ENCODE measurements at places on chromosomes 7 and 10.
A peak's percentile ranks its signal among the peaks of the same experiment; 100 is the strongest.

- no peak for DNase-seq
Observed at GRCh38 chr10:19290770-19291169, 242.2 kb downstream of the MALRD1 start.

GRCh38 chr7:155741082-155741481 is 71.2 kb downstream of the SHH start:
- no peak for DNase-seq

- no peak for DNase-seq
Observed at GRCh38 chr7:151876899-151877777, at the start of gene PRKAG2. Gene PRKAG2, minus strand, starts transcription at chr7:151877115. Its CDS starts 495 bp downstream, at chr7:151876620.

DNA sequence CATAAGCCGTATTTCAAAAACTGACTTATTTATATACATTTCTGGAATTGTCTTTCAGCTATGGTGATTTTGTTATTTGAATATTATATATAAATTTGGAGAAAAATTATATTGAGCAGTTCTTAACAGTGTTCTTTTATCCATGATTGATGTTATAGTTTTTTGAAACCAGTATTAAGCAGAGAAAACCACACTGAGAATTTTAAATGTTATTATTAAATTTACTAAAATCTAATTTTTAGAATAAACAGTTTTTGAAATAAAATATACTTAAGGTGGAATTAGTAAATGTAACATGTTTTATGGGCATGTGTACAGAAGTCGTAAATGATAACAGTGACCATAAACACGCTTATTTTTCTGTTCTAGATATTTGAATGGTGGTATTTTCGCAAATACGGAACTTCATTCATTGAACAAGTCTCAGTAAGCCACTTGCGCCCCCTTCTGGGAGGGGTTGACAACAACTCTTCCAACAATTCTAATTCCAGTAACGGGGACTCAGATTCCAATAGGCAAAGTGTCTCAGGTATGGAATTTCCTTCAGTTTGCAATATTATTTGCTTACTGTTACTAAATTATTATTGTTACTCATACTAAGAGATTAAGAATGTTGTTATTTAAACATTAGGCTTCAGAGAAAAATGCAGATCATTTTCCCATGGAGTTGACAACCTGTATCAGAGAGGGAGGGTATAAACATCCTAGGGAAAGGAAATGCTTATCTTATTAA is 166.1 kb downstream of the ST7 start:
- peak; percentile 69 for DNase-seq

- no peak for DNase-seq
Observed at GRCh38 chr7:148782757-148783456, 84.2 kb downstream of the CUL1 start.

DNA sequence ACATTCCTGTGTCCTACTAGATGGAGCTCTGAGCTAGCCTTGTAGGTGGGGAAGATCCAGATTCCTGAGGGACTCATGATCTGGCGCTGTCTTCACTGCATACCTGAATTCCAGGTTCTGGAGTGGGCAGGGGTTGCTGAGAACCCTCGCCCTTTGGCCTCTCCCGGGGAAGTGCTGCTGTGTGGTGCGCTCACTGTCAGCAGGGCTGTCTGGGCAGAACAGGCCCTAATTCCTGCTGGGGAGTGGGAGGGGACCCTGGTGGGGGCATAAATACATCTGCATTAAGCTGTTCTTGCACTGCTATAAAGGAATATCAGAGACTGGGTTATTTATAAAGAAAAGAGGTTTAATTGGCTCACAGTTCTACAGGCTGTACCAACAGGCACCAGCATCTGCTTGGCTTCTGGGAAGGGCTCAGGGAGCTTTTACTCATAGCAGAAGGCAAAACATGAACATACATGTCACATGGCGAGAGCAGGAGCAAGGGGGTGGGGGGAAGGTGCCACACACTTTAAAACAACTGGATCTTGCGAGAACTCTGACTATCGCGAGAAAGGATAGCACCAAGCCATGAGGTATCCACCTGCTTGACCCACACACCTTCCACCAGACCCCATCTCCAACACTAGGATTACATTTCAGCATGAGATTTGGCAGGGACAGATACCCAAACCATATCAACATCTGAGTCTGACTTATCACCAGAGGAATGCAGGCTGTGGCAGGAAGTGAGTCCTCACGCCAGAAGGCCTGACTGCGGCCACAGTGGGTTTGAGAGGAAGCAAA is 115.0 kb downstream of the ADCY1 start:
- DNase-seq = no peak

DNA sequence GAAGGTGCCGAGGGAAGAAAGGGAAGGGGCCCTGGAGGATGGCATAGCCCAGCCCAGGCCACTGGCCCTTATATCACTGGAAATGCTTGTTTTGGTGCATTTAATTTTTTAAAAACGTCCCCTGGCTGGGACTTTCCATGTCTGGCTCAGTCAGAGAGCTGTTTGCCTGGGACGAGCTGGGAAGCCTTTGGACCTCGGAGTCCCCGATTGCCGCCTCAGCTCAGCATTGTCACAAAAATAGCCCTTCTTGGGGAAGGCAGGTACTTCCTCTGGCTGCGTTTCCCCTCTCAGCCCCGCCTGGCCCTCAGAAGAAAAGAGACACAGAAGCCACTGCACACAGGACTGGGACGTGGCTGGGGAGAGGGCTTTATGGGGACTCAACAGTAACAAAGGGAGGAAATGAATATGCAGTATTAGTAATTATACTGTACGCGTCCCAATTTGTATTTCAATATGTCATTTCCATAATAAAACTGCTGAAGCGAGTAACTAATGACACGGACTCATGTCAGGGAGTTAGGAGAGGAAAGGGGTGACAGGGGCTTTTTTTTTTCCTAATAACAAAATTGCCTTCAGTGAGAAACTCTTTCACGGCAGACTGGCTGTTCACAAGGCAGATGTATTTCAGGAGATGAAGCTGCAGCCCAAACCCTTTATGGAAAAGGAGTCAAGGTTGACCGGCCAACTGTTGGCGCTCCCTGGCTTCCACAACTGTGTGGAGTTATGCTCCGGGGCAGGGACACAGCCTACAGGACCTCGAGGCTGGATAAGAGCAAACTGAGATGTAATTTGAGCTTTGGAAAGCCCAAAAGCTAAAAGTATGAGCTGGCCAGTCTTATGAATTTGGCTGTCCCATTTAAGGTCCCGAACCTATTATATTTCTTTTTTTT is 31.0 kb upstream of the MXI1 start:
- no peak for DNase-seq

DNA sequence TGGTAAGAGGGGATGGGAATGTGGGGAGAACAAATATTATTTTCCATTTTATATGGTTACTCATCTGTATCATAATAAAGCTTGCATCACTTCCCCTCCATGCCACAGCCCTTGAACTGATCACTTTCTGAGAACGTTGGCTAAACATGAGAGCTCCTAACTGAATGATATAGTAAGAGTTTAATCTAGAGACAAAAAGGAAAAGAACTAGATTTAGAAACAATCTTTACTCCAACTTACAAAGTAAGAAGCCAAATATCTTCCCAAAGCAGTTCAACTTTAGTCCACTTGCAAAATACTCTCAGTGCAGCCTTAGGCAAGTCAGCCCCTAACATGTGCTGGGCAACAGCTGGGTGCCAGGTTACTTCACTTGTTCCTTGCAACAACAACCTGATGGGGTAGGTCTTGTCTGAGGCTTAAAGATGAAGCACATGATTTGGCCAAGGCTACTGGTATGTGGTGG is 20.3 kb downstream of the SMURF1 start:
- no peak for DNase-seq

GRCh38 chr7:77537778-77538280 is 734 bp downstream of the PTPN12 start:
- no peak for DNase-seq

DNA sequence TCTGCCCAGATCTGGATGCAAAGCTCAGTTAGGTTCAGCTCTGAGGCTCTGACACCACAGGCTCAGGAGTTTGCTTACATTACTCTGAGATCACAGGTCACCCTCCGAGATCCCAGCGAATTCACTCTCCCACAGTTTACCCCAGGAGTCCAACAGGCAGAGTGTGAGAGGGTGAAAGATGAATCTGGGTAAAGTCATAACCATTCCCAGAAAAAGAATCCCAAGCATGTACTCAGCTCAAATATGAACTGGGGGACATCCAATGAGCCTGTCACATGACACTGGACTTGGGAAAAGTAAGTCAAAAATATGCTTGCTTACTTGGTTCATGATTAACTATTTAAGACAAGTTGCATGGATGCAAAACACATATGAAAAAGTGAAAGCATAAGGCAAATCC is 110.3 kb upstream of the ARID5B start:
- DNase-seq = no peak

GRCh38 chr10:24894728-24895127 is 57.7 kb downstream of the PRTFDC1 start:
- no peak for DNase-seq

DNA sequence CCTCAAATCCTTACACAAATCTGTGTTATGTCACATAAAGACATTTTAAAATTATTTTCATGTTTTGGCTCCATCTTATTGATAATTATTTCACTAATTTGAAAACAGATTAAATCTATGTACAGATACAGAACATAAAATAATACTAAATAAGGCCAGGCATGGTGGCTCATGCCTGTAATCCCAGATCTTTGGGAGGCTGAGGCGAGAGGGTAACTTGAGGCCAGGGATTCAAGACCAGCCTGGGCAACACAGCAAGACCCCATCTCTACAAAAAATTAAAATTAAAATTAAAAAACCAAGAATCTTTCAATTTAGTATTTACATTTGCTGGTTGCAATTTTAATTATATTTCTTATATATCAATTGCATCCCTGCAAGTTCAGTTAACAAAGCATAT is 246.4 kb upstream of the MKLN1 start:
- DNase-seq = no peak

GRCh38 chr10:98309366-98310355 is 41.7 kb upstream of the LOXL4 start:
- DNase-seq = no peak

DNA sequence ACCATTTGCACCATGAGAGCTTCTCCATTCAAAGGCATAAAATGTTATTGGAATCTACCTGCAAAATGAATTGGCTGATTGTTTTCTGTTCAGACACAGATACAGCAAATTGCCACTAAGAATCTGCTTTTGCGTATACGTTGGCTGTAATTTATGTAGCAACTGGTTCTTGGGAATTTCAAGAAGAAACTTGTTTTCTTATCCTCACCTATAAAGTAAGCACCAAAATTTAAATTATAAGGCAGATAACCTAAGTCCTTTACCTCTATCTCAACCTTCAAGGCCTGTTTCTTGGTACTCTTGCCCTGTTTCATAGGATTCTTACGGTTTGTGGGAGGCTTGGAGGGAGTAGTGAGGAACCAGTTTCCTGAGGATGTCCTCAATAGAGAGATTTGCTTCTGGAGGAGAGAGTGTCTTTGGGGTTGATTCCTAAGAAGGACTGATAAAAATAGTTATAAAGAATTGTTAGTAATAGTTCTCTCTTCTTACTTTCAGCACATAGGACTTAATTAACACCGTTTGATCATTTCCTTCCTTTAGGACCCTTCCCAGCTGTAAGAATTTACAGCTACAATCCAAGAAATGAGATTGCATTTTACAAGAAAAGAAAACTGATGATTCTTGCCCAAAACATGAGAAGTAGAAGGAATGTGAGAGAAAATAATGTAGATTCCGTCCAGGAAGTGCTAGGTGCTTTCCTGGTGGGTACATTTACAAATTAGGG is 2.0 kb downstream of the STAMBPL1 start:
- DNase-seq = peak; percentile 53

DNA sequence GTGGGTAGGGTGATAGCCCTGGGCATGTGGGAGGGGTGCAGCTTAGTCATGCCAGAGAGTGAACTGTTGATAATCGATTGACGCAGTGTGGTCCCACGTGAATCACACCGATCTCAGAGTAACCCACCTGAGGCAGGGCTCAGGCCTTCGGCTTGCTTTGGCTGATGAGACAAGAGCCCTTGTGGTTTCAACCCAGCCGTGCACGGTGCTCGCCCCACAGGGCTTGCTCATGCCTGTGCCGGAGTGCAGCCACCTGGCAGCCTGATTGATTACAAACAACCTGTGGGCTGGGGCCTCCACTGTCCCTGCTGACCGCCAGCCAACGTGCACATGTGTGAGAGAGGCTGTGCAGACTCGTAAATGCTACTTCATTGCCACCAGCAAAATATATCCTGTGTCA is 144.9 kb upstream of the ADARB2 start:
- DNase-seq = no peak

DNA sequence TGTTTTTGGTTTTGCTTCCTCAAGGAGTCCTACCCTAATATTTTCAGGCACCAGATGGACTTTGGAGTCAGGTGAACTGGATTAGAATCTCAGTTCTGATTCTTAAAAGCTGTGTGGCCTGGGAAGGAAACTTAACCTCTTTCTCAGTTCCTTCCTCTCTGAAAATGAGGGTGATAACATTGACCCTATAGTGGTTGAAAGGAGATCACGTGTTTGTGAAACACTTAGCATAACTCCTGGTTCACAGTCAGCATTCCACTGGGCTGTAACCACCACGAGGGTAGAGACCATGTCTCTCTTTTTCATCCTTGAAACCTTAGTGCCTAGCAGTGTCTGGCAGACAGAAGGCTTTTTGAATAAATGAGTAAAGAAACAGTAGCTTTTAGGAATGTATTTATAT is 16.7 kb downstream of the LSMEM1 start:
- no peak for DNase-seq

GRCh38 chr7:152677808-152678670 is 2.1 kb upstream of the XRCC2 start:
- DNase-seq = no peak

DNA sequence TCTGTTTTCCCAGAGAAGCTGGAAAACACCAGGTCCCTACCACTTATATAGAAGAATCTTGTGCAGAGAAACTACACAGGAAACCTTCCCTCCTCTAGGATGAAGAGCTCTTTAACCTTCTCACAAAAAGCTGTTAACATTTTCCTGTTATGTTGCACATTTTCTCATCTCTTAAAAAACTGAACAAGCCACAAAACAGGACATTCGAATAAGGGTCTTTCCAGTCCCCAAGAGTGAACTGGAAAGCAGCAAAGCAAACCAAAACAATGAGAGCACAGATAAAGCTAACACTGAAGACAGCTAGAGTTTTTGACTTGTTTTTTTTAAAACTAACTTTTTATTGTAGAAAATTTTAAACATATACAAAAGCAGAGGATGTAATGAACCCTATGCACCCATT is 82.7 kb downstream of the RNF216 start:
- no peak for DNase-seq

DNA sequence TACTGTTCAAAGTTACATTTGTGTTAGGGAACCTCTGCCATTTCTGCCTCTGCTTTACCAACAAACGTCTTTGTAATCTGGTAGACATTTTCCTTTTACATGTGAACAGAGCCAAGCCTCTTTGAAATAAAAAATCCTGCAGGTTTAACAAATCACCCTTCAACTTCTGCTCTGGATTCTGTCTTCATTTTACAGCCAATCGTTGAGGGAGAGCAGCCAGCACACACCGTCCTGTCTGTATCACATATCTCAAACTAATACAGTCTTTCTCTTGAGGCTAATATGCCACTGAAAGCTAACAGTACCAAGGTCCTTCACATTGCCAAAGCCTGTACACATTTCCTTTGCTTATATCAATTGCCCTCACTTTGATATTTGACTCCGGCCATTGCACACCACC is 468.6 kb upstream of the TEX47 start:
- no peak for DNase-seq

GRCh38 chr7:125412890-125413665 is 483.5 kb upstream of the POT1 start:
- no peak for DNase-seq
